ENCODE measurements at places on chromosomes 6 and 20. TPM values are rescaled to one million over a fixed set of nuclear protein-coding genes. Genes with fewer than 3 reads are reported as not detected.

- no peaks in the 10 kb centered on the region for H3K36me3 ChIP-seq
- no peak overlapping the region for H3K4me3 ChIP-seq
- H3K27me3 ChIP-seq, result no peaks in the 10 kb centered on the region
- H3K27ac ChIP-seq, result no peak overlapping the region
- DNase-seq, result no peak
Measured at GRCh38 chr20:7608250-7608649, 332.0 kb downstream of the HAO1 start.

Gene OR2H2
- total RNA-seq, result not detected

Gene CDH4
- 3.2 TPM for total RNA-seq

- peaks cover 15% of the 10 kb centered on the region for H3K36me3 ChIP-seq
- DNase-seq, result no peak
- H3K4me1 ChIP-seq, result no peaks in the 10 kb centered on the region
- H3K27ac ChIP-seq, result no peak overlapping the region
- no peak overlapping the region for H3K4me3 ChIP-seq
Measured at GRCh38 chr6:121413879-121414278, 21.6 kb upstream of the GJA1 start.

DNA sequence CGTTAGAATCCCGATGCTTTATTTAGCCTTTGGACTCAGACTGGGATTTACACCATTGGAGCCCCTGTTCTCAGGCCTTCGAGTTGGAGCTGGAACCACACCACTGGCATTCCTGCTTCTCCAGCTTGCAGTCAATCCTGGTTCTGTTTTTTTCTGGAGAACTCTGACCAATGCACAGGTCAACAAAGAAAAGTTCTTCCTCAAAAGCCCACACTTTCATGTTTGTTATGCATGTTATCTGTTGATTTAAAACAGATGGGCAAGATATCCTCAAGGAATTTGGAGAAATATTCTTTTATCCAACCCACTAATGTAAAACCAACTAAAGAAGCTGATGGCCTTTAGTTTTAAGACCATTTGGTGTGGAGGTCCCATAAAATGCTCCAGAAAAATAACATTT is 205.7 kb downstream of the ANKRD60 start:
- no peaks in the 10 kb centered on the region for H3K36me3 ChIP-seq
- H3K4me3 ChIP-seq, result no peak overlapping the region
- no peak overlapping the region for H3K27ac ChIP-seq
- no peak for DNase-seq

Gene BEND3
- 72.1 TPM for total RNA-seq

GRCh38 chr6:26613689-26614683 is 17.2 kb downstream of the ABT1 start:
- no peaks in the 10 kb centered on the region for H3K4me1 ChIP-seq
- DNase-seq, result peak; percentile 50
- H3K27ac ChIP-seq, result no peak overlapping the region

DNA sequence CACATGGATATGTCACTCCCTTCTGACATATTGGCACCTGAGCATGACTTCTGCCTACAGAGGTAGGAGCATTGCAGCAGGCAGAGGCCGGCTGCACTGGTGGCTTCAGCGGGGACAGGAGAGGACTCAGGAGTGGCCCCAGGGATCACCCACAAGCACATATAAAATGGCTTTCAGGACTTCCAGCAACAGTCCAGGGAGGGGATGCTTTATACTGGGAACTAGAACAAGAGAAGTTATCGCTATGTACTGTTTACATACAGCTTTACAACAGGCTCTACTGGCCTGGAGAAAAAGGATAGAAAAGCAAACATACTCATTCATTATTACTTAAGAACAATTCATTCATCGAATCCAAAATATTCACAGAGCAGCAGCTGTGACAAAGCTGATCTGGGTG is 337.8 kb downstream of the THBS2 start:
- H3K4me1 ChIP-seq, result no peaks in the 10 kb centered on the region
- H3K27me3 ChIP-seq, result no peaks in the 10 kb centered on the region
- H3K27ac ChIP-seq, result no peak overlapping the region
- no peak overlapping the region for H3K4me3 ChIP-seq
- peaks cover 32% of the 10 kb centered on the region for H3K36me3 ChIP-seq

- H3K36me3 ChIP-seq, result peaks cover 12% of the 10 kb centered on the region
- H3K4me1 ChIP-seq, result no peaks in the 10 kb centered on the region
- no peaks in the 10 kb centered on the region for H3K27me3 ChIP-seq
- DNase-seq, result no peak
- H3K4me3 ChIP-seq, result no peak overlapping the region
Measured at GRCh38 chr6:2522521-2522920, 228.2 kb downstream of the MYLK4 start.

Gene LINC00237
- 0.90 TPM for total RNA-seq

- H3K27ac ChIP-seq, result peak overlapping the region; percentile 52
- H3K27me3 ChIP-seq, result no peaks in the 10 kb centered on the region
- peak; percentile 42 for DNase-seq
- H3K36me3 ChIP-seq, result peaks cover 17% of the 10 kb centered on the region
- H3K4me3 ChIP-seq, result peak overlapping the region; percentile 90
Measured at GRCh38 chr6:63573899-63574553, 1.7 kb downstream of the LOC128125822 start.

Gene BPIFB4
- not detected for total RNA-seq

Gene MMP24
- 23.0 TPM for total RNA-seq

Gene PHACTR3
- total RNA-seq, result not detected

GRCh38 chr6:29737707-29738630 is 14.7 kb downstream of the HLA-F start:
- no peaks in the 10 kb centered on the region for H3K27me3 ChIP-seq
- H3K36me3 ChIP-seq, result no peaks in the 10 kb centered on the region
- no peaks in the 10 kb centered on the region for H3K4me1 ChIP-seq
- H3K27ac ChIP-seq, result no peak overlapping the region

DNA sequence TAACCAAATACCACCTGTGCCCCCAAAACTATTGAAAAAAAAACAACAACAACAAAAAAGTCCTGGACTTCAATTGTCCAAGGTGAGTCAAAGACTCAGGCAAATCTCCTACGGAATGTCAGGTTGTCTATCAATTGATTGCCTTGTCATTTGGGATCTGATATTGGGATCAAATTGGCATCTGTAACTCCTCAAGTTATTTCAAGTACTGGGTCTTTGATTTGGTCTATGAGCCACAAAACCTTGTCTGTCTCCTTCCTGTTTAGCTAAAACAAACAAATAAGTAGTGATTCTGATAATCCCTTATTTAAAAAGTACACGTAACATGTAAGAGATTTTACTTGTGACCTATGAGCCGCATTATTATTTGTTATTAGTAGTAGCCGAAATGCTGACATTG is 231.6 kb upstream of the ZNF217 start:
- H3K4me3 ChIP-seq, result no peak overlapping the region
- H3K27ac ChIP-seq, result no peak overlapping the region
- DNase-seq, result no peak
- no peaks in the 10 kb centered on the region for H3K27me3 ChIP-seq
- no peaks in the 10 kb centered on the region for H3K36me3 ChIP-seq

DNA sequence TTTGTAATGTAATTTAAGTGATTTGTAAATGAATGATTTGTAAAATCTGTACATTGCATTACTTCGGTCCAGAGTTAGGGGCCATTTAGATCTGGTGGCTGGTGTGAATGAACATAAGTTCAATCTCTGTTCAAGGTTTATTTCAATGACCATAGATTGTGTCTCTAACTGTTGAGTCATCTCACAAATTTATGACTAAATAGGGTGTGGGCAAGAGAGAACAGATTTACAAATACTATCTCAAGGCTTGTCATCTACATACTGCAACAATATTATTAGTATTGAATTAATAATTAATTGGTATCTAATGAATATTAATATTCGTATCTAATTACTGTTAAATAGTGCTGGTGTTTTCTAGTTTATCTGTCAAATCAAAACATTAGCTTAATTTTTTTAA is 115.3 kb upstream of the EDN1 start:
- no peaks in the 10 kb centered on the region for H3K36me3 ChIP-seq
- no peak overlapping the region for H3K27ac ChIP-seq
- DNase-seq, result no peak

Gene PTPRT
- total RNA-seq, result 0.07 TPM

DNA sequence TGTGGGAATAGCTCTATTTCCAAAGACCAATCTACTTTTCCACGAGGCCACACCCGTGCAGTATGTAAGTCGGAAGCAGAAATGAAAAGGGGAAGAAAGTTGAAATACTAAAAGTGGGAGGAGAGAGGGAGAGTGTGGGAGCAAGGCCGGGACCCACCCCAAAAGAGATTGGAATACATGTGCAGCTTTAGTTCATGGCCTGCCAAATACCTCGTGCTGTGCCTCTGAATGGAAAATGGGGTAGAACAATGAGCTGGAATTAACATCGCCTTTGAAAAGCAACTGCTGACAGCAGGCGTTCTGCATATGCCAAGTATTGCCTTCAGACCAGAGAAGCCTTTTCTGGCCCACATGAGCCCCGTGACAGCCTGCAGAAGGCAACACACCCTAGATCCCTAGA is 155.6 kb downstream of the CD83 start:
- H3K27me3 ChIP-seq, result no peaks in the 10 kb centered on the region
- no peak overlapping the region for H3K27ac ChIP-seq
- no peak overlapping the region for H3K4me3 ChIP-seq

Data from H9 (cell line).